Stimulated activated CD4-positive, alpha-beta T cell treated with anti-CD3 and anti-CD28 coated beads, Interleukin-1b, Interleukin-23, amount 100 ng/mL, for 1 hour (primary cell): ENCODE measurements at places on chromosomes 7 and 10.

- no peak for DNase-seq
Measured at GRCh38 chr7:17415955-17416354, 117.5 kb downstream of the AHR start.

GRCh38 chr7:23410446-23411183 lies 59.7 kb downstream of the IGF2BP3 start:
- no peak for DNase-seq

DNA sequence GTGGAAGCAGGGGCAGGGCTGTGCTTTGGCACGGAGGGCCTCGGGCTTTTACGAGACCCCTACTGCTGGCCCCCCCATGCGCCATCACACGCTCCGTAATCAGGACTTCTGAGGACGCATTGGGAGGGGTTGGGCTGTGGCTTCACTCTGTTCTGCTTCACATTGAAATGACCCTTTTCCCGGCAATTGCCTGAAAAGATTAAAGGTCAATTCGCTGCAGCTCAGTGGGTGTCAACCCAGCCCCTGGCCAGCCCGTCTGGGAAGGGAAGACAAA lies 41.7 kb upstream of the UBE3C start:
- no peak for DNase-seq

DNA sequence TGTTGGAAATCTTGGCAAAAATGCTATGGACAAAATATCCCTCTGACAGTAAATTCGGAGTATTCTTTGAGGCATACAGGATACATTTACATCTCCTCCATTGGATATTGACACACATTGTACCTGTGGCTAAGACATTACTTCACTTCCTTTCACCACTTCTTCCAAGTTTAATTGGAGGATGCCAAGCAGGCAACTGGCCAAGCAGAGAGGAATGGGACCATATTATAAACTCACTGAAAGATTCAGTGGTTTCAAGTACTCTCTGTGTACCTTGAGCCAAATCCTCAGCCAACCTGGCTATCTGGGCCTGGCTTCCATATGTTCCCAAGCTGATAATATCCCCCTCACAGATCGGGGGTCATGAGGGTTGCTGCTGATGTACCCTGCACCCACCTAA lies 14.7 kb upstream of the JCAD start:
- no peak for DNase-seq

- no peak for DNase-seq
Measured at GRCh38 chr10:24363070-24363469, 154.1 kb downstream of the KIAA1217 start.

- no peak for DNase-seq
Measured at GRCh38 chr10:83724471-83725241, 414.7 kb upstream of the GHITM start.

GRCh38 chr7:151008511-151009323 lies 15.6 kb downstream of the ATG9B start:
- DNase-seq, result peak; percentile 57

DNA sequence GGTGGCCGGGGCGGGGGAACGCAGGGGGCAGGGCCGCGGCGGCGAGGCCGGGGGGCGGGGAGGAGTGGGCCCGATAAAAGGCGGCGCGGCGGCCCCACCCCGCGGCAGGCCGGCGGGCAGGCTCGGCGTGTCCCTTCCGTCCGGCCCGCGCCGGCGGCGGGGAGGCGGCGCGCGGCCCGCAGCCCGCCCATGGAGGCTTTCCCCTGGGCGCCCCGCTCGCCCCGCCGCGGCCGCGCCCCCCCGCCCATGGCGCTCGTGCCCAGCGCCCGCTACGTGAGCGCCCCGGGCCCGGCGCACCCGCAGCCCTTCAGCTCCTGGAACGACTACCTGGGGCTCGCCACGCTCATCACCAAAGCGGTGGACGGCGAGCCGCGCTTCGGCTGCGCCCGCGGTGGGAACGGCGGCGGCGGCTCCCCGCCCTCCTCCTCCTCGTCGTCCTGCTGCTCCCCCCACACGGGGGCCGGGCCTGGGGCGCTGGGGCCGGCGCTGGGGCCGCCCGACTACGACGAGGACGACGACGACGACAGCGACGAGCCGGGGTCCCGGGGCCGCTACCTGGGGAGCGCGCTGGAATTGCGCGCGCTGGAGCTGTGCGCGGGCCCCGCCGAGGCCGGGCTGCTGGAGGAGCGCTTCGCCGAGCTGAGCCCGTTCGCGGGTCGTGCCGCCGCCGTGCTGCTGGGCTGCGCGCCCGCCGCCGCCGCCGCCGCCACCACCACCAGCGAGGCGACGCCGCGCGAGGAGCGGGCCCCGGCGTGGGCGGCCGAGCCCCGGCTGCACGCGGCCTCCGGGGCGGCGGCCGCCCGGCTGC lies at the start of gene NANOS1:
Gene NANOS1, plus strand, starts transcription at position 102 of the 808 bp plus-strand sequence. Its CDS starts 88 bp downstream, at position 190.
- DNase-seq, result no peak

GRCh38 chr10:113463777-113464176 lies 89.1 kb upstream of the HABP2 start:
- no peak for DNase-seq

DNA sequence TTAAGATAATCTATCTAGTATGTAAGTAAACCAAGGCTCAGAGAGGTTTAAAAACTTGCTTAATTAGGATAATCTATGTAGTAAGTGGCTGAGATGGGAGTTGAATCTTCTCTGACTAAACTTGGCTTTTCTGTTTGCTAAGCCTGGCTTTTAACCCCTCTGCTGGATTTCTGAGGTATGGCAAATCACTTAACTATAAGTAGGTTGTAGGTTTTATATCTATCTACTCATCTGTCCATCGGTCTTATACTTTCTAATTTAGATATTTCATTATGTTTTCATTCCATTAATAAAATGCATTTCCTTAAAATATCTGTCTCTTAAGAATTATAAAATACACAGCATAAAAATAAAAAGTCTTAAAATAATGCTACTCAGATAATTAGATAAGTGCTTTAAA lies 59.4 kb downstream of the ST7 start:
- no peak for DNase-seq

GRCh38 chr7:16636555-16637101 lies 8.9 kb downstream of the ANKMY2 start:
- DNase-seq, result no peak
